ENCODE measurements at places on chromosomes 6 and 20. TPM values are rescaled to one million over a fixed set of nuclear protein-coding genes. Genes with fewer than 3 reads are reported as not detected.

The FOXQ1 gene
- polyA plus RNA-seq, result not detected

The CCM2L gene
- polyA plus RNA-seq, result 5.4 TPM

The POPDC3 gene
- polyA plus RNA-seq, result 80.4 TPM

The CAGE1 gene
- 0.10 TPM for polyA plus RNA-seq

The CCR6 gene
- polyA plus RNA-seq, result not detected

The LPA gene
- not detected for polyA plus RNA-seq
